ENCODE measurements at places on chromosomes 3 and 15.
A peak's percentile ranks its signal among the peaks of the same experiment; 100 is the strongest.

- DNase-seq = no peak
Observed at GRCh38 chr3:15120986-15121385, 22.0 kb upstream of the RBSN start.

DNA sequence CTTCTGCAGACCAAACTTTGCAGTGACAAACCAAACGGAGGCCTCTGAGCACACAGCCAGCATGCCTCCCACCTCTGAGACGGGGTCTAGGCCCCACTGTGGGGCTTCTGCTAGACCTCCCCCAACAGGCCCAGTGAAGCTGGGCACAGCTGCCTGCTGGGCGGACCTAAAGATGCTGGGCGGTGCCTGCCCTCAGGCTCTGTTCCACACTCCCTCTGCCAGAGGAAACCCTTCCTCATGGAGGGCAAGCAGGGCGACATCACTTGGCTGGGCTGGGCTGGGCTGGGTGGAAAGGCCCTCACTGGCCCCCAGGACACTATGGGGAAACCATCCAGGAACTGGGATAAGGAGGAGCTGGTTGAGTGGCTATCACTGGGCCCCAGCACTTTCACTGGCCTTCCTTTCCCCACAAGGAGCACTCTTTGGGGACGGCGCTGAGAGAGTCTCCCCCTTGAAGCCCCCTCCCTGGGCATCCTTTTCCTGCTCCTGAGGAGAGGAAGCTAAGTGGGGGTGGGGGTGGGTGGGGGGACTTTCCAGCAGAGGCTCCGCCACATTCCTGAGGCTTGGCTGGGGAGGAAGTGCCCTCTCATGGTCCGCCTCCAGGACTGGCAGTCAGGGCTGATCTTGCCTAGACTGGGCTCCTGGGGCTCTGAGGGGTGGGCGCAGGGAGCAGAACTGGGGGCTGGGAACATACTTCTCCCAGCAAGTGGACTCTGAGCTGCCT lies 98.1 kb upstream of the HACD2 start:
- DNase-seq = no peak

DNA sequence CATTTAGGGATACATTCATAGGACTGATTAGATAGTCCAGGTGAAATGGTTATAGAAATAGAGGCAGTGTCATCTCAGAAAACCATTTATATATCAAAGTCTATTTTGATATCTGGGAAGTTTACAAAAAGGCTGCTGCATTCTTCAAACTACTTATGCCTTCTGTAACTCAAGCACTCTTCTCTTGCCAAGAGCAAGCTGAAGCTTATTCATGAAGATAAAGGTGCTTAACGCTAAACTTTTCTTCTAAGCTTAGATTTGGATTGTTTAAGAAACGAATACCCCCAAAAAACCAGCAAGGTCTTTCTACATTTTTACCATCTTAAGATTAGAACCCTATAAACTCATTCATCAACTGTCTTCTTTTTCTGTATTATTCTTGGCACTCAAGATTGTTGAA lies 23.3 kb upstream of the USF3 start:
- no peak for DNase-seq

DNA sequence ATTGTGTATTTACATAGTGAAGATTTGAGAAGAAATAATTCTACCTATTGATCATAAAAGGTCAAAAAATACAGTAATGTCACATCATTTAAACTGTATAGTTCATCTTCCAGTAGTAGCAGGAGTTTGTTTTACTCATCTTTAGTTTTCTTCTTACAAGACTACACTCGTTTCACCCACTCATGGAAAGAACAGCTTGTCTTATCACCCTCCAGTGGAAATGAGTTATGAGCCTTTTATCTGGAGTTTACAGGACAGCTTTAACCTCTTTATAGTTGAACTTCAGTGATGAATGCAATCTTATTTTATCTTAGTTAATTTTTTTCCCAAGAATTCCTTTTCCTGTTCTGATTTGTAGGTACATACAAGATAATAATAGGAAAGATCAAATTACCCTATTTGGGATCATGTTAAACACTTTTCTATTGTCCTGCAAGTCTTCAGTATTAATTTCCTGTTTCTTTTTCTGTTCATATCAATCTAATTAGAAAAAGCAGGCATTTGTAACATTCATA lies 36.8 kb downstream of the RBMS3 start:
- DNase-seq = no peak

GRCh38 chr3:25513642-25514266 lies 85.7 kb downstream of the RARB start:
- DNase-seq = no peak

DNA sequence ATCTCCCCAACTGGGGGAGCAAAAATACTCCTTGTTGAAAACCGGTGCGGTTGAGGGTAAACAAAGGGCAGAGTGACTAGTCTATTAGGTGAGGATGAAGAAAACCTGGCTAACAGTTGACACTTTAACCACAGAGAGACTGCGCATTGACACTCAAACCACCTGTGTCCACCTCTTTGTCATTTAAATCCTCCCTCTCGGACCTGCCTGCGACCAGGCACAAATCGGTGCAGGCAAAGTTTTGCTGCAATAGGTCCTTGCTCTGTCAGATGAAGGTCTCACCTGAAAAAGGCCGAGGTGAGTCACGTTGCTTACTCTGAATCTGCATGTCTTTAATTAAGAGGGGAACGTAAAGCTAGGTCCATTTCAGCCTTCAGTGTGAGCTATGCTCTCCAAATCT lies 494.1 kb upstream of the DPPA4 start:
- DNase-seq = no peak

DNA sequence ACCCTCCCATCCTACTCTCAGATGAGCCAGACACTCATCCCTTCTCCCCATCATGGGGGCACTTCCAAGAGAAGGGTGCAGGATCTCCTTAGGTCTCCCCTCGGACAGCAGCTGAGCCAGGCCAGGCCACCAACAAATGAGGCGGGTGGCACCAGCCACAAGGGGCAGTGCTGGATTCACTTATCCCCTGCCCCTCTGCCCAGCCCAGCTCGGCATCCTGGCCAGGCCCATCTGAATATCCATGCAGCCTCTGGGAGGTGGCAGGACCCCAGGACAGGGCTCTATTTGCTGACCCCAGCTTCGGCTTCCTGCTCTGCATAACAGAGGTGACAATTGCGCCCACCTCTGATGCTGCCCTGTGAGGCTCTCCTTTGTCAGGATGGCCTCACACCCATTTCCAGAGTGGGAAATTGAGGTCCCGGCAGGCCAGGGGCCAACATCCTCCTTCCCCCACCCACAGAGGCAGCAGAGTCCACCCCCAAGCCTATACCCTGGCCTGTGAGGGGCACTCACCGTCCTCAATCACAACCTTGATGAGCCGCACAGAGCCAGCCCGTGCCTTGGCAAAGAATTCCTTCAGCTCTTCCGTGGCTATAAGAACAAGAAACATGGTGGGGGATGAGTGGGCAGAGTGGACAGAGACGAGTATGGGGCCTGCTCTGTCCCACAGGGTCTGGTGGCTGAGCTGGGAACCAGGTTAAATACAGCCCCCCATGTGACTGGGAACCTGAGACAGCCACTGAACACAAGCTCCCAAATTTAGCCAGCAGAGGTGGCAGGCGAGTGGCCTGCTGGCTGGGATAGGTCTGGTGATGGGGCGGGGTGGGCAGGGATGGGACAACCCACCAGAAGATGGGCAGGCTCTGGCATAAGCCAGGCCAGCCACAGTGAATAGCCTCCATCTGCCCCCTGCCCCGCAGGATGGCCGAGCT lies 4.2 kb downstream of the TWF2 start:
- no peak for DNase-seq

DNA sequence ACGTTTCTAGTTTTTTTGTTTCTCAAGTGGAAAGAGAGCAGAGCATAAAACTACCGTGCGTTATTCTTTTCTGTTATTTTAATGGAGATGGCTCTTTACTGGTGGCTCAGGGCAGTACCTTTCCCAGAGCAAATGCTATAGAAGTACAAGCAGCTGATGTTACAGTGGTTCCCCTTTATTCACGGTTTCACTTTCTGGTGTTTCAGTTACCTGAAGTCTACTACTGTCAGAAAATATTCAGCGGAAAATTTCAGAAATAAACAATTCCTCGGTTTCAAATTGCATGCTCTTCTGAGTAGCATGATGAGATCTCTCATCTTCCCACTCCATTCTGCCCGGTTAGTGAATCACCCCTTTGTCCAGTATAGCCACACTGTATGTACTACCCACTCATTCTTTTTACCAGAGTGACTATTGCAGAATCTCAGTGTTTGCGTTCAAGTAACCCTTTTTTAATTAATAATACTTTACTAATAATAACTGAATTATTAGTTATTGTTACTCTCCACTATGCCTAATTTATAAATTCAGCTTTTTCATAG lies 597.5 kb upstream of the ROBO2 start:
- DNase-seq = no peak

- DNase-seq = peak; percentile 24
Observed at GRCh38 chr3:9715764-9716437, 12.3 kb downstream of the CPNE9 start.

DNA sequence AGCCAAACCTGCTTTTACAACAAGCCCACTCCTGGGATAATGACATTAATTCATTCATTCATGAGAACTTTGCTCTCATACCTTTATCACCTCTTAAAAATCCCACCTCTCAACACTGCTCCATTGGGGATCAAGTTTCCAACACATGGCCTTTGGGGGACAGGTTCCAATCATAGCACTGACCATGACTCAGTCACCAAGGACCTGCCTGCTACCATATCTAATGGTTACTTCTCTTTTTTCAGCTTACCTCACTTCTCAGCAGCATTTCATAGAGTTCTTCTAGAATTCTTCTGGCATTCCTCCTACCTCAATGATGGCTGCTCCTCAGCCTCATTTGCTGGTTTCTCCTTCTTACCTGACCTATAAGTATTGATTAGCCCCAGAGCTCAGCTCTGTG lies 36.9 kb upstream of the RYK start:
- DNase-seq = no peak

GRCh38 chr15:41982133-41982930 lies 10.0 kb upstream of the EHD4 start:
- DNase-seq = no peak

- DNase-seq = no peak
Observed at GRCh38 chr3:188693435-188693834, 478.3 kb upstream of the TPRG1 start.

DNA sequence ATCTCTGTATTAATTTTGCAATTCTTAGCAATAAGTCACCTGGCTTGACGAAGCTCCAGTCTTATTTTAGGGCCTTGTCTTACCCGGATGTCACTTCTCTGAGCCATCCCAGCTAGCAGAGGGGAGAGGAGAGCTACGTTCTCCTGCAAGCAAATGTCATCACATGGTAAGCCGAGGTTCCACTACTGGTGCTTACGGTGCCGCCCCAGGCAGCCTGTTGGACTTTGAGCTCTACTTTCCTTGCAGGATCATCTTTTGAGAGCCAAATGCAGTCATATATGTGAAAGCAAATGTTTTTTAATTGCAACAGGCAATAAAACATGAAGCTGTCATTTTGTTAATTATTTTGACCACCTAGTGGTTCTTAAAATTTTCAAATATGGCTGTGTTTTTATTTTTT lies 140.9 kb downstream of the FAM43A start:
- no peak for DNase-seq

GRCh38 chr3:101722394-101723173 lies 1.8 kb upstream of the CEP97 start:
- no peak for DNase-seq

DNA sequence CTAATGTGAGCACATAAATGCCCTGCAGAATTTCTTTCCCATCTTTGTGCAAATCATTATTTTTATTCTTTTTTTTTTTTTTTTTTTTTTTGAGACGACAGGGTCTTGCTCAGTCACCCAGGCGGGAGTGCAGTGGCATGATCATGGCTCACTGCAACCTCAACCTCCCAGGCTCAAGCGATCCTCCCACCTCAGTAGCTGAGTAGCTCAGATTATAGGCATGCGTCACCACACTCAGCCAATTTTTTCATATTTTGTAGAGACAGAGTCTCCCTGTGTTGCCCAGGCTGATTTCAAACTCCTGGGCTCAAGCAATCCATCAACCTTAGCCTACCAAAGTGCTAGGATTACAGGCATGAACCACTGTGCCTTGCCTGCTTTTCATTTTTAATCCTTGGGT lies 22.9 kb downstream of the DAG1 start:
- no peak for DNase-seq

- DNase-seq = no peak
Observed at GRCh38 chr3:39907981-39908380, 98.6 kb downstream of the MYRIP start.

GRCh38 chr15:49848282-49848724 lies 227.5 kb downstream of the DTWD1 start:
- no peak for DNase-seq

DNA sequence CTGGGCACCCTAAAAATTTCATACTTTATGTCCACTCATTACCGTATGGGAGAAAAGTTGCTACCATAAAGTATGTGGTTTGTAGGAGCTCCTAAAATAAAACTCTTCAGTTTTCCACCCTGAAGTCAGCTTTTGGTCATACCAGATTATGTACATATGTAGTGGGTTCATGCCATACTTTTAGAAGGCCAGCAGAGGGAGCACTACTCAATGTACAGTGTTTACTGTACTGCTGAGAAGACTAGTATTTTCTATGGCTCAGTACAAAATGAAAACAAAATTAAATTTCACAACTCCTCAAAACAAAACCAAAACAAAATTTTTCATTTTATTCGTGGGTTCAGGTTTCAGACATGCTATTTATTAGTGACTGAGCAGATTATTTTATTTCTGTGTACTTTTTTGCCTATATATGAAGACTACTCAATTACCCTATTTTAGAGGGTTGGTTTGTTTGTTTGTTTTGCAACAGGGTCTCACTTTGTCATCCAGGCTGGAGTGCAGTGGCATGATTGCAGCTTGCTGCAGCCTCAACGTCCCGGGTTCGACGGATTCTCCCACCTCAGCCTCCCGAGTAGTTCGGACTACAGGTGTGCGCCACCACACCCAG lies 24.3 kb downstream of the NXPE3 start:
- no peak for DNase-seq

DNA sequence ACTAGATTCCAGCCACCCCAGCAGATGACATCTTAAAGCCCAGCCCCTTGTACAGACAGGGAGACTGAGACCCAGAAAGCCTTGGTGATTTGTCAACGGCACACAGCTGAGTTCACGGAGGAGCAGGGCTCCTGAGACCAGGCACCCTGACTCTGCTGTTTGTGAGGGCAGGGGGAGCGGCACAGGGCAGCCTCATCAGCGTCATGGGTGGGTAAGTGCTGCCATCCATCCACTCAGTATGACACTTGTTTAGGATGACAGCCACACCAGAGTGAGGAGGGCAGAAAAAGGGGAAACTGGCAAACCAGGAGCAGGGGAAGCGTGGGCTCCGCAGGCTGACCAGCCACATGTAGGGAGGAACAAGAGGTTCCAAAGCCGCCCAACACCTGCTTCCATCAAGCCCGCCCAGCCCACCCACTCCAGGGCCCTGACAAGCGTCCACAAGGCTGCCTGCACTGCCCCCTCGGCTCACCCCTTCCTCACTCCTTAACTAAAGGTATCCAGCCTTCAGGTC lies 19.9 kb downstream of the RBPMS2 start:
- no peak for DNase-seq

- no peak for DNase-seq
Observed at GRCh38 chr3:162492446-162493081, 996.0 kb downstream of the OTOL1 start.

- no peak for DNase-seq
Observed at GRCh38 chr3:40661284-40661683, 136.5 kb downstream of the ZNF621 start.

Measured in right renal pelvis (tissue), 4 donors.